ENCODE measurements at places on chromosomes 6 and 20.
A peak's percentile ranks its signal among the peaks of the same experiment; 100 is the strongest.

DNA sequence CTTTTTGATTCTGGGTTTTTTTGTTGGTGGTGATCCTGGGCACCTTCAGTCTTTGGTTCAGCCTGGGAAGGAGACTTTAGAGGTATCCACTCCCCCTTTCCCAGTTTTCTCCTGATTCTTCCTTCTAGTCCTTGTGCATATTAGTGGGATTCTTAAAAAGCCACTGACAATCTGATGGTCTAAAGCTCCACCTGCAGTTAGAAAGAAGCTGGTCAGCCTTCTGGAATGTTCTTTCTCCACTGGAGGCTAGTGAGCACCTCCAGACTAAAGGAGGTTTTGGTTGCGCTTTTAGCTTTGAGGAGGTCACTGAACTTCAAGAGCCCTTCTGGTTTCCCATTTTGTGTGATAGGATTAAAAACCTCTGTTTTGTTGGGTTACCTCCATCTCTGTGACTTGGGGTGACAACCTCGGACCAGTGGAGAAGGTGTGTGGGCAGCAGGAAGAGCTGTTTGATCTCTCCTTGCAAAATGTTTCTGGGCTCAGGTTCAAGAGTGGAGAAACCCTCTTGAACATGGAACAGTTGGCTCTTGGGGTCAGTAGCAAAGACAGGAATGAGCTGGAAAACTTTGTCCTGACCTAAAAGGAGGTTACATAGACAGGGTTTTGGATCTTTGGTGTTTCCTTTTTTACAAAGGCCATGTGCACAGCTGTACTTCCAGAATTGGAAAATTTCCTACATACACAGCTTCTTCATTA lies 29.0 kb downstream of the JARID2 start:
- DNase-seq: no peak

- DNase-seq: peak; percentile 62
Observed at GRCh38 chr6:32973144-32974015, 5.0 kb downstream of the BRD2 start.

GRCh38 chr6:37056439-37057127 lies 51.1 kb downstream of the FGD2 start:
- no peak for DNase-seq

GRCh38 chr6:73722318-73723060 lies 26.5 kb downstream of the CD109 start:
- DNase-seq: peak; percentile 28

DNA sequence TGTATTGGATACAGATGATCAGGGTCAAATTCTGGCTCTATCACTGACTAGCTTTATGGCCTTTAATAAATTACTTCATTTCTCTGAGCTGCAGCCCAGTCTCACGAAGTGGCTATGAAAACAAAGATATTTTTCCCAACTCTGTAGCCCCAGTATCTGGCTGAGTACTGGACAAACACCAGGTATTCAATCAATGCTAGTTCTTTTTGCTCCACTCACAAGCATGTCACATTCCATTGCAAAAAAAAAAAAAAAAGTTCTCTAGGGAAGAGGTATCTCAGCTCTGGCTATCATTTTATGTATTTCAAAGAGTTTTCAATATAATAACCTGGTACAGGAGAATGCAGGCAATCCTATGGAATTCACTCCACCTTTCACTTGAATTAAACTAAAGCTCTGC lies 3.1 kb downstream of the CHD6 start:
- DNase-seq: no peak

GRCh38 chr6:50816115-50816675 lies 2.5 kb upstream of the TFAP2B start:
- peak; percentile 79 for DNase-seq

Measured in hematopoietic multipotent progenitor cell treated with erythropoietin and hydrocortisone succinate and interleukin-3 and kit ligand, for 8 days (in vitro differentiated cells).